Activated CD8-positive, alpha-beta memory T cell treated with anti-CD3 and anti-CD28 coated beads, Interleukin-2, amount 10 ng/mL, durations not matched to agents 7 days and 5 days (primary cell): ENCODE measurements at places on chromosomes 5 and 9. TPM values are rescaled to one million over a fixed set of nuclear protein-coding genes. Genes with fewer than 3 reads are reported as not detected.

TMEM252 gene
- not detected for total RNA-seq

RNF183 gene
- total RNA-seq = not detected

GRCh38 chr5:154523709-154524108 lies 45.7 kb upstream of the HAND1 start:
- H3K4me1 ChIP-seq = no peaks in the 10 kb centered on the region
- no peak overlapping the region for H3K4me3 ChIP-seq

DNA sequence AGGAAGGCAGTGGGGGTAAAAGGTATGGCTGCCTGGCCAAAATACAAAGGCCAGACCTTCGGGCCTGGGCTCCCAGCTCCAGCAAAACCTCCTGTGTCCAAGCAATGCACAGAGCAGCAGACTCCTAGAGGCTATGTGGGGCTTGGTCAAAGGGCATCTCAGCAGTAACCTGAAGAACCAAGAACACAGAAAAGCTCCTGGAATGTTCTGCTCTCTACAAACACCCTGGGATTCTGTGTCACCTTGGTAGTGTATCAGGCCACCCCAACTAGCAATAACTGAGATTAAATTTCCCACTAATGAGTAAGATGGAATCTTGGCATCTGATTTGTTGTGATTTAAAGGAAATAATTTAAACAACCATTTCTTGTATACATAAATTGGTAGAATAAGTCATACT lies 158.6 kb downstream of the GLIS3 start:
- no peaks in the 10 kb centered on the region for H3K4me1 ChIP-seq
- H3K4me3 ChIP-seq = no peak overlapping the region
- no peak overlapping the region for H3K27ac ChIP-seq
- no peaks in the 10 kb centered on the region for H3K27me3 ChIP-seq
- H3K36me3 ChIP-seq = no peaks in the 10 kb centered on the region

DNA sequence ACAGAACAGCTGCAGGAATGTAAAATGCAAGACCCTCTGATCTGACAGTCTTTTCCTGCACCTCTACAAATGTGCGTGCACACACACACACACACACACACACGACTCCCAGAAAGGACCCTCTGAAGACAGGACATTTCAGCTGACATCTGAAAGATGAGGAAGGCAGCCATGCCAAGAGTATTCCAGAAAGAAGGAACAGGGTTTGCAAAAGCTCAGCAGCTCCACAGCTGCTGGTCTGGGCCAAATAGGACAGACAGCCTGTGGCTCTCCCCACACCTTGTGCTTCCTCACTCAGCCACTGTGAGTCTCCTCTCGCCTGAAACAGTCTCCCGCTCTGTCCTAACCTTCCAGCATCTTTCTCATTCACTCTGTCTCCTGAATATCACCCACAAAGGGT lies 189.0 kb downstream of the PALM2AKAP2 start:
- no peak overlapping the region for H3K27ac ChIP-seq
- H3K36me3 ChIP-seq = no peaks in the 10 kb centered on the region
- no peak for DNase-seq
- H3K27me3 ChIP-seq = peaks cover 16% of the 10 kb centered on the region
- peaks cover 43% of the 10 kb centered on the region for H3K4me1 ChIP-seq

GRCh38 chr5:36861871-36862270 lies 14.7 kb upstream of the NIPBL start:
- no peak overlapping the region for H3K27ac ChIP-seq
- H3K36me3 ChIP-seq = no peaks in the 10 kb centered on the region
- H3K27me3 ChIP-seq = peaks cover 26% of the 10 kb centered on the region
- no peak for DNase-seq
- no peak overlapping the region for H3K4me3 ChIP-seq

GRCh38 chr9:120612218-120612617 lies 32.3 kb upstream of the CDK5RAP2 start:
- no peaks in the 10 kb centered on the region for H3K27me3 ChIP-seq
- H3K4me3 ChIP-seq = no peak overlapping the region
- no peak overlapping the region for H3K27ac ChIP-seq
- H3K4me1 ChIP-seq = no peaks in the 10 kb centered on the region
- no peak for DNase-seq
